Posterior cingulate gyrus (tissue), 11 donors: ENCODE measurements at places on chromosomes 7 and 10.

- DNase-seq, result no peak
These were observed 22.9 kb upstream of the AOC1 start for GRCh38 chr7:150829426-150829825.

GRCh38 chr7:101397243-101397642, 34.6 kb downstream of the COL26A1 start:
- no peak for DNase-seq

GRCh38 chr7:75628055-75628454, 110.7 kb downstream of the HIP1 start:
- DNase-seq, result no peak

DNA sequence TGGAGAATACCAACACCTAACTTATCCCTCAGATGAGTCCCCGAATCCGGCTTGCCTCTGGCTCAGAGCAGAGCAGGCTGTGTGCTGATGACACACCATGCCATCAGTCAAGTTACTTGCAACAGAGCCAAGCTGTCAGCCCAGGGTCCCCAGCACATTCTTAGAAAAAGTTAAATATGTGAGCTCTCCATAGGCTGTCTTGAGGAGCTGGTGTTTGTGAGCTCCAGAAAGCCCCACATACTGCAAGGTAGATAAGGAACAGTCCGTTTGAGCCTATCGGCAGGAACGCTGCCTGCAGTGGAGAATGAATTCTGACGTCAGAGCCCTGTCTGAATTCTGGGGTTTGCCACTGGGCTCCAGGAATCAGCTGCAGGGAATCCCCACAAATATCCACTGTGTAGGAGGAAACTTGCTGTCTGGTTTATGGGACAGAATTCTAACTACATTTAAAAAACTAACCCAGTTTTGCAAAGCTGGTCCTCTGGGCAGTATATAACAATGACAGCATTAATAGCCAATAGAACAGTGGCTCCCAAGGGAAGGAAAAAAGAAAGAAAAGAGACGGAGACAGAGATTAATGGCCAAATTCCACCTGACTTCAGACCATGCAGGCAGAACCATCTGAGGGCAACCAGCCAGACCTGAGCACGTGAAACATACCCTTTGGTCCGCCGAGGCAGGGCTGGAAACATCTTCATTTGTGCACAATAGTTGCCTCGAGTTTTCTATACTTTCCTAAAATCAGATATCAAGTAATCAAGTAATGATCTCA, 3.6 kb downstream of the SFXN4 start:
- no peak for DNase-seq

- no peak for DNase-seq
These were observed 66.2 kb upstream of the ARID5B start for GRCh38 chr10:61835069-61835945.

DNA sequence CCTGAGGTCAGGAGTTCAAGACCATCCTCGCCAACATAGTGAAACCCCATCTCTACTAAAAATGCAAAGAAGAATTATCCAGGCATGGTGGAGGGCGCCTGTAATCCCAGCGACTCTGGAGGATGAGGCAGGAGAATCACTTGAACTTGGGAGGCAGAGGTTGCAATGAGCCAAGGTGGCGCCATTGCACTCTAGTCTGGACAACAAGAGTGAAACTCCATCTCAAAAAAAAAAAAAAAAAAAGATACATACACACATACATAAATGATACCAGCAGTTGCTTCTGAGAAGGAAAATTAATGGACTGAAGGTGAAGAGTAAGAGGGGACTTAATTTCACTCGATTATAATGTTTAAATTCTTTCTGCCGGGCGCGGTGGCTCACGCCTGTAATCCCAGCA, 40.2 kb upstream of the PAX2 start:
- no peak for DNase-seq

DNA sequence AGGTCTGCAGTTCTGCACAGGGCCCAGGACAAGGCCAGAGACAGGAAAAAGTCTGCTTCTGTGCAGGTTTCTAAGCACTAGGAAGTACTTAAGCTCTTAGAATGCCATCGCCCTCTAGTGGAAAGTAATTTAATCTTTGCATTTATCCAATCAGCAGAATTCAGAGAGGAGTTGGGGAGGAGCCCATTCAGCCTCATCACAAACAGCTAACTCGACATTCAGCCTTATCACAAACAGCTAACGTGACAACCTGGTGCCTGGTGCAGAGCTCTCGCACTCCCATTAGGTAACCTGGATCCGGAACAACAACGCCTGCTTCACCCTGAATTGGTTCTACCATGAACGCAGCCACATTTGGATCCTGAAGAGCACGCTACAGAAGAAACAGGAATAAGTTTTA, 15.2 kb downstream of the OAT start:
- DNase-seq, result no peak

GRCh38 chr10:122327237-122328206, 47.0 kb upstream of the PLEKHA1 start:
- DNase-seq, result no peak

DNA sequence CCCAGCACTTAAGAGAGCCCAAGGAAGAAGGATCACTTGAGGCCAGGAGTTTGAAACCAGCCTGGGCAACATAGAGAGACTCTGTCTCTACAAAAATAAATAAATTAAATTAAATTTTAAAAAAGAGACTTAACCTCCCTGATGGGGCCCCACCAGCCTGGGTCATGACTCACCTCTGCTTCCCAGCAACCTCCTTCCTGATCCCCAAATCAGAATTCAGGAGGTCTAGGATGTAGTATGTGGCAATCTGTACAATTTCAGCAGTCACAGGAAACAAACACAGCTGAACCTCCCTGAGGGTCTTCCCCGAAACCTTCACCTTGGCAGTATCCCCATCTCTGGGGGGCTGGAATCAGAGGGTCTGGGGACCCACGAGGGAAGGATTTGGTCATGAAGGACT, 9.7 kb upstream of the PPP1R35 start:
- no peak for DNase-seq

- no peak for DNase-seq
These were observed 32.0 kb downstream of the EXOC6 start for GRCh38 chr10:92880233-92880861.

DNA sequence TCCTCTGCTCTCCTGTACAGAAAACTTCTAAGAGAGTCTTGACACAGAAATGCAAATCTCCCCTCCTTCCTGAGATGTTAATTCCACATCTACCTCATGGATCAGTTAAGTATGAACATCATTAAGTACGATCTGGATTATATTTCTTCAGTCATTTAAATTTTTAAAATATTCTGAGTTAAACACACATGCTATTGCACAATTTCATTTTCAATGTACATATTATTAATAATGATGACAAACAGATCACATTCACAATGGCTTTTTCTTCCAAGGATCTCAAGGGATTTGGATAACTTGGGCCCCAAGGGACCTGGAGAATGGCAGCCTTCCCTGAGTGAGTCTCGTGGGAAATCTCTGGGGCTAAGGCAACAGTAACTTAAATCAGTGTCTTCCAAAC, 16.2 kb downstream of the BEND7 start:
- no peak for DNase-seq

DNA sequence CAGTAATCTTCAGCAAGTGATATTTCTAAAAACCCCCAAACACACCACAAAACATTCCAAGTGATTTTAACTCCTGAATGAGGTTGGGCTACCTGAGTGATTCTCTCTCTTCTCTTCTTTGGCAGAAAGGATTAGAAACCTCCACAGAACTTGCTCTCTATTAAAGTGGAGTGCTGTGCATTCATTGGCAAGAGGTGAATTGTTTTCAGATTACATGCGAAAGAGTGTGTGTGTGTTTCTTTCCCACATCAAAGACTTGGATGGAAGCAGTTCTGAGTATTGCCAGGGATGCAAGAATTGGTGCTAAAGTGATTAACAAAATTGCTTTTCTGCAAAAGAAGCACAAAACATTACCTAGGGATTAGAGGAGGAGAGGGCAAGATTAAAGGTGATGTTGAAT, 13.1 kb upstream of the FBXW4 start:
- DNase-seq, result no peak

GRCh38 chr7:47095946-47096345, 486.0 kb downstream of the TNS3 start:
- DNase-seq, result no peak

- no peak for DNase-seq
These were observed 758.6 kb upstream of the IGFBP3 start for GRCh38 chr7:46679671-46680070.

DNA sequence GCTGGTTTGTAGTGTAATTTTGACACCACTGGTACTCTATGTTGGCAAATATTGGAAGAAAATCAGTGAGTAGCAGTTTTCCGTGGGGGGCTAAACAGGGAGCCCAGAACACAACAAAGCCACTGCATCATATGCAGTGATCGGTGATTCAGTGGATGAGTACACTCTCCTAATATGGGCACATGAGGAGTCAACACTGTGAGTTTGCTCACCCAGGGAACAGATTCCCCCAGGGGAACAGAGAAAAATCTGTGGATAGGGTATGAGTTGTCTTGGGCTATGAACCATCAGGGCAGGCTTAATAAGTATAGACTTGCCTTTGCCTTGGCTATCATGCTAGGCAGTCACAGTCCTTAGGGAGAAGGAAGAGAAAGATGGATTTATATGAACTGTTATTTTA, 227.7 kb upstream of the SEMA3E start:
- no peak for DNase-seq

- no peak for DNase-seq
These were observed 23.7 kb upstream of the CAMK2B start for GRCh38 chr7:44348851-44349781.

GRCh38 chr10:18988338-18988737, 60.3 kb upstream of the MALRD1 start:
- no peak for DNase-seq

DNA sequence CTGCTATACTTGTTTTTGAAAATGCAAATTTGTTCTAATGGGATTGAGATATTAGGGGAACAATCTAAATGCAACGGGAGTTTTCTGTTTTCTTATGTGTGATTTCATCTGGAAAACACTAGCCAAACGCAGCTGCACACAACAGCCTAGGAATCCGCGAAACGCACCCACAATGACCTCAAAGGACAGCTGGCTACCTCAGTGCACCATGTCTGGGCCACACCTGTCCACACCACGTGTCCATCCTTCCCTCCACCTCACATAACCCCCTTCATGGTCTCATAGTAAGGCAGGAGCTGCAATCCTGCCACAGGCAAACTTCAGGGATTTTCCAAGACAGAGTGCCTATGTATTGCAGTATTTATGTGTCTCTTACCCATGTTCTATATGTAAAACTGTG, 382.5 kb upstream of the PRKCQ start:
- DNase-seq, result no peak

- no peak for DNase-seq
These were observed 221.5 kb upstream of the CELF2 start for GRCh38 chr10:10796061-10796773.

DNA sequence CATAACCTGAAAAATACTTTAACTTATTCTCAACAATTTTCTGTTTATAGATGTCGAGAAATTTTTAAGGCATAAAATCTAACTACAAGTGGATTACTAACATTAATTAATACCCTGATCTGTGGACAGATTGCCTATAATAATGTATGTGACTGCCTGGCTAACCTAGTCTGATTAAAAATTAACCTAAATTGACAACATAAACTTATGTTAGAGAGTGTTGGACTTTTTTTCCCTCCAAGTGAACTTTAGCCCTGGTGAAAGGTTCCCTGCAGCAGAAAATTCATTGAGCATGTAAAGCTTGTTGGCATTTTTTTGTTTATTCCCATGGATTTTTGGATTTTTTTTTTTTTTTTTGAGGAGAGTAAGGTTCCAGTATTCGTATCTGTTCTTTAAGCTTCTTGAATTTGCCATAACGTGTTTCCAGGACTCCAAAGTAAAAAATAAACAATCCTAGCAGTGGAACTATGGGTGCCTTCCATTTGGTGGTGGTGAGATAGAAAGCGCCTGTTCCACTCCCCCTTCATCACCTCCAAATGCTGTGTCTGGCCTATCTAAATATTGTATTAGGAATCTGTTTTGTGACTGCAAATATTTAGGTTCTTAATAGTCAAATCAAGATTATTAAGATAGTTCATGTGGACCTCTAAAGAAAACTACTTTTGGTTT, 36.1 kb downstream of the NET1 start:
- no peak for DNase-seq

- DNase-seq, result no peak
These were observed 15.4 kb downstream of the PTPRN2 start for GRCh38 chr7:158572000-158572828.

- DNase-seq, result no peak
These were observed 4.7 kb downstream of the ADARB2 start for GRCh38 chr10:1732564-1732996.

DNA sequence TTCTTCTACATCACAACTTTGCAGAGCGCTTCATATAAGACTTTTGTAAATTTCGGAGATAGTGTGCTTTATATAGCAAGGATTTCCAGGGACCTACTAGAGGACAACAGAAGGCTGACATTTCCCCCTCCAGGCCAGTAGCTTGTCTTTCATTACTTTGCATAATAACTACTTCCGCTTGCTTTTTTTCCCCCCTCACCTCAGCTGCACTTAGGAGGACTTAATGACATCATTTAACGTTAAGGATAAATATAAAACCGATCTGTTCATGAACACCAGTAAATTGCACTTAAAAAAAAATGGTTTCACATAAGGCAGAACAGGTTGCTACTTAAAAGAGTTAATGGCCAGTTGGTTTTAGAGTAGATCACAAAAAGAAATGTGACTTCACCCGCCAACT, 172.3 kb downstream of the AUTS2 start:
- DNase-seq, result no peak

GRCh38 chr10:116126954-116127695, 145.9 kb downstream of the GFRA1 start:
- no peak for DNase-seq

GRCh38 chr7:111113263-111114017, 22.5 kb downstream of the LRRN3 start:
- no peak for DNase-seq

DNA sequence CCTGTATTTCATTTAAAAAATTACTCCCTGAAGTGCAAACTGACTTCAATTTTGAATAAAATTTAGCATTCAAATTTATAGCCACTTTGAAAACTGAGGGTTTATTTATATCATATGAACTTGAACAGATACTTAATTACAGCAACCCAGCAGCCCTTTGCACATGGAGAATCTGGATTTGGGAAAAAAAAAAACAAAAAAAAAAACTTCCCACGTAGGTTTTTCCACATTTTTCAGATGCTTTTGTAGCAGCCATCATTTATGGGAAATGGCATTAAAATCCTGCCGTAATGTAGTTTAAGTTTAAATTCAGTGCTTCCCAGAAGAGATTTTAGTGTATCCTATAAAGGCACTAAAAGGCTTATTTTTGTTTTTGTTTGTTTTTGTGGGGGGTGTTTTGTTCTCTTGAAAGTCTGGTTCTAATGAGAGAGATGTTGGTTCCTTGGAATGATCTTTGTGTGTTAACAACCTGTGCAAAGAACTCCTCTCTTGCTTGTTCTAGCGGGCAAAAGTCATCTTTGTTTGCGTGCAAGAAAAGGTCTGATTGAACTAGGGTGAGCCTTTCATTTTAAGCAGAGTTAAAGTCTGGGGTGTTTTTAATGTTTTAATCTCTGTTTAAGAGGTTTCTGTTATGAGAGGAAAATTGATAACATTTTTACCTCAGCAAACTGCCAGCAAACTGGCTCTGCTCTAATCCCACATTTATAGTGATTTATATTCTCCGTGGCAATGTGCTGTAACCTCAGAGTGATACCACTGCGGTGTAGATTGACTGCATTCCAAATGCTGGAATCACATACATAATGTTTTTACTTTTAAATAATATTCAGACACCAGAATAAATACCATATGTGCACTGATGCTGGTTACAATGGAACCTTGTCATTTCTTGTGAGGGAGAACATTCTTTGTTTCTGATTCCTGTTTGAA, 105.5 kb downstream of the WNT2 start:
- no peak for DNase-seq
